ENCODE measurements at places on chromosomes 2 and 18.

DNA sequence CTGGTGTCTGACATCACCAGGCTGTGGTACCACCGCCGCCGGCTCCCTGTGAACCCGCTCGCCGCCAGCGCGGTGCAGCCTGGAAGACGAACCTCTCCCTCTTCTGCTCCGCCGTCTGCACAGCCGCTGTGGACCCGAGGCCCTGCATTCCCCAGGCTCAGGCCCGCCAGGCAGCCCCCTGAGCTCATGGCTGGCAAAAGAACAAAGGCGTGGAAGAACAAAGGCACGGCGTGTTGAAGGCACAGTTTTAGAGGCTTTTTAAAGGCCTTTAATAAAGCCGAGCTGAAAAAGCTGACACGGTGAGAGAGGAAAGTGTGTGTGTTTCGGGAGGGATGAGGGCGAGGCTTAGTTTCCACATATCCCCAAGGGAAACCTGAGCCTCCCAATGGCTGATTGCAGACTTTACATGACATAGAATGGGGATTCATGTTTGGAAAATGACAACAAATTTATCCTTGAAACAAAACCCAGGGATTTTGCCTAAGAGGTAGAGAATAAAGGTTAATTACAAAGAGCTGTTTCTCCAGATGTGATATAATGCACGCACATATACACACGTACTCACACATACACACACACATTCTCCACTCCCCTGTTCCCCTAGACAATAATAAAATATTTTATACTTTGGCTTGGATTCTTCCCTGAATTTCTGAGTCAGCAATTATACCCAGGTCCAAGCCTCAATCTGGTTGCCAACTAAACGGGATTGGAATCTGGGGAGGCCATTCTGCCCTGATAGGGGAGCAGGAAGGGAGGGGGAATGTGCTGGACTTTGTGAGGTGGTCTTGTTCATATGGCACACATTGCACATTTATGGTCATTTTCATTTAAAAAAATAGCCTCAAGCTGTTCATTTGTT, 39.7 kb downstream of the RFX8 start:
- DNase-seq, result peak; percentile 89

DNA sequence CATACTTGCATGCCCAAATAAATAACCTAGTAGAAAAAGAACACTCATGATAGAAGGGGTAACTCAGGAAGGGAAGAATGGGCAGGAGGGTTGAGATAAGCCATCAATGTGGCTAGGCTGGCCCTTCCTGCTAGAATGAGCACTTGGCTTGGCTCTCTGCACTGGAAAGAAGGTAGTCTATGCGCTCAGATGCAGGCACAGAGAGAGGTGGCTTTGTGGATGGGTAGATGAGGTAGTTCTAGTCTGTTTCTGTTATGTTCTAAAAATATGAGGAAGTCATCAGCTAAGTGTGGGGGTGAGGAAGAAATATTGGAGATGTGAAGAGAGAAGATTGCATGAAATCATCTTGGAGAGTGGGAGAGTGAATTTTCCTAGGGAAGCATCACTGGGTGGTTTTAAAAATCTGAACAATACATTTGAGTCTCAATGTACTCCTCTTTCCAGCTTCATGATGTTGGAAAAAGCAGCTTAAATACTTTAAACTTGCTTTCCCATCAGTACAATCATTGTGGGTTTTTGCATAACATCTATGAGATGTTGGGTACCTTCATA, 357.1 kb downstream of the CNTNAP5 start:
- no peak for DNase-seq

DNA sequence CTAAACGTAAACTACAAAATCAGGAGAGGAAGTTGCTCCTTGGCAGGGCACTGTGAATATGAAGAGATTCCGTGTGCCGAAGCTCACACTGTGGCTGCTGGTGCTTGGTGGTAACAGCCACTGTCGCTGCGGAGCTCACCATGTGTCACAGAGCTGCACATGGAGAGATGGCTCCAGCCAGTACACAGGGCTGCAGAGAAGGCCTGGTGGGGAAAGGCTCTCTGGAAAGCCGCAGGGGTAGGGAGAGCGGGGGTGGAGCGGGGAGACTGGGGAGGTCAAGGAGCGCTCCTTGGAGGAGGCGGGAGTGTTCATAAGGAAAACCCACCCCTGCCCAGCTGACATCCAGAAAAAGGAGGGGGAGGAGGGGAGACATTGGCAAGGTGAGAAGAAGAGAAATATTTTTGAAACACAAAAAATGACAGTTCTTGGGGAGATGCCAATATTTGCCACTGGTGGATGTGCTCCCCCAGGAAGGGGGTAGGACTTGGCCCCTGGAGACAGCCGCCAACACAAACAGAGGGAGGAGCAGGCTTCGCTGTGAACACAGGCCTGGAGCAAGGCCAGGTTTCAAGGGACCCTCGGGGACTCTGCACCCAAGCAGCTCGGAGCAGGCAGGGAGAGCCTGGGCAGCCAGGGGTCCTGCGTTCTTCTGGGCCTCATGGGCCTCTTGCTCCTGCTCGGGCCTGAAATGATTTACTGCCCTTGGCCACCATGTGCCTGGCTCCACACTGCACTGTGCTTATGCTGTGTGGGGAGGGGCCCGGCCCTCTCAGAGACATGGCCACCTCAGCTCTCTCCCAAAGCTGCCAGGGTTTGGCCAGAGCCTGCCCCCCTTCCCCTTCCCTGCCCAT, 102.6 kb upstream of the GLI2 start:
- DNase-seq, result no peak

GRCh38 chr2:172736424-172737174, 954 bp downstream of the RAPGEF4 start:
- DNase-seq, result peak; percentile 20

GRCh38 chr2:129911363-129912065, 68.0 kb upstream of the RAB6C start:
- DNase-seq, result no peak
